ENCODE measurements at places on chromosomes 4 and X.

- no peak for DNase-seq
Measured at GRCh38 chr4:108940634-108941033, 177.8 kb upstream of the ETNPPL start.

DNA sequence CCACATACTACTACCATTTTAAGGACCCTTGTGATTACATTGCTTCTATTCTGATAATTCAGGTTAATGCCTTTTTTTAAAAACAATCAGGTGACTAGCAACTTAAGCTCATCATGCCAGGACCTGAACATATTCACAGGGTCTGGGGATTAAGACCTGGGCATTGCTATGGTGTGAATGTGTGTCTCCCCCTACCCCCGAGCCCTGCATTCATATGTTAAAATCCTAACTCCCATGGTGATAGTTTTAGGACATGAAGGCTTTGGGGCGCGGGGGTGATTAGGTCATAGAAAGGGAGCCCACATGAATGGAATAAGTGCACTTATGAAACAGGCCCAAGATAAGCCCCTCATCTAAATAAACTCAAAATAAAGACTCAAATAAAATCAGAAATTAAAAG lies 734.4 kb upstream of the PABPC4L start:
- DNase-seq = no peak

DNA sequence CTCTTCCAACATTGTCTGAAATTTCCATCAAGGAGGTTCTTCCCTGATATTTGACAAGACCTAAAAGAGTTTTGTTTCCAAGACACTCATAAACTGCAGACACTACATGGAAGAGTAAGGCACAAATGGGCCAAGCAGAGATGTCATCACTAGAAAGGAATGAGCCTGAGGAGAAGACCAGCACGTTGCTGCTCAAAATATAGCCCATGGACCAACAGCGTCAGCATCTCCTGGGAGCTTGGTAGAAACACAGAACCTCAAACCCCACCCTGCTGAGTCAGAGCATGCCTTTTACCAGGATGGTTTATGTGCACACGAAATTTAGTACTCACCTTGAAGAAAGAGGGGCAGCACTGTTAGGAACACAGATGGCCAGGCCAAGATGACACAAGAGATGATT lies 128.7 kb upstream of the MID1 start:
- DNase-seq = no peak

GRCh38 chrX:110418316-110419235 lies 59.9 kb downstream of the RTL9 start:
- DNase-seq = no peak

DNA sequence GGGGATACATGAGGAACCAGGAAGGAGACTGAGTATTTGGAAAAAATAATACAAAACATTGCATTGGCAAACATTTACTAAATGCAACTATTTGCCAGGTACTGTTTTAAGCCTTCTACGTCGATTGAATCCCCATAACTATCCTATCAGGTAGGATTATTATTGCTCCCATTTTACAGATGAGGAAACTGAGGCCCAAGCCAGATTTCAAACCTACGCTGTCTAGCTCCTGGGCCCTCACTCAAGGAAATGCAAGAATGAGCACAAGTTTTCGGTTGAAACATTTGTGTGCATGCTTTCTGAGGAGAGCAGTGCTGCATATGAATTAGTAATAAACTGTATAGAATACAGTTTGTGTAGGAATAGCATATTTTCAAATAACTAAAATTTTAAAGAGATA lies 206.7 kb downstream of the CEP135 start:
- DNase-seq = no peak

DNA sequence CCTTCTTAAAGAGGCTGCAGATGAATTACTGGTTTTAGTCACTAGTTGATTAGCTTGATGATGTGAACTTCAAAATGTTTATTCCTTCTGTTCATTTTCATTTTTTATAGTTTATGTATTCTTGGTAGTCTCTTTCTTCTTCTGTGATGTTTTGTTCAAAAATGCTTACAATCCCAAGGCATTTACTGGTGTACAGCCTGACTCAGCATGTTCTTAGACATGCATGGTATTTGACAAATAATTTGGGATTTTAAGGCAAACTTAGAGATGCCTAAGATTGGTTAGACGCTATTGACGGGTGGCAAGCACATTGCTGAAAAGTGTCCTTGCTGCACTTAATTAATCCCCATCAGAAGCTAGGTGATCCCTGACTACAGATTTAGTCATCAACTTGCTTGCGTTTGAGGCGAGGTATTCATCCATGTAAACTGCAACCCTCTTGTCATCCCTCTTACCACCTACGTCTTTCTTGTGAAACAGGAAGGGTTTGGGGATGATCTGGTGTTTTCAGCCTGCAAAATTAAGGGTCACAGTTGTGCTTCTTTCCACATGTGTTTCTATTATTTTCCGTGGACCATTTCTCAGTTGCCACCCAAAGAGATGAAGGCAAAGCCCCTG lies 331.8 kb downstream of the DKK2 start:
- DNase-seq = no peak

- no peak for DNase-seq
Measured at GRCh38 chr4:173237152-173237551, 68.5 kb downstream of the GALNT7 start.

DNA sequence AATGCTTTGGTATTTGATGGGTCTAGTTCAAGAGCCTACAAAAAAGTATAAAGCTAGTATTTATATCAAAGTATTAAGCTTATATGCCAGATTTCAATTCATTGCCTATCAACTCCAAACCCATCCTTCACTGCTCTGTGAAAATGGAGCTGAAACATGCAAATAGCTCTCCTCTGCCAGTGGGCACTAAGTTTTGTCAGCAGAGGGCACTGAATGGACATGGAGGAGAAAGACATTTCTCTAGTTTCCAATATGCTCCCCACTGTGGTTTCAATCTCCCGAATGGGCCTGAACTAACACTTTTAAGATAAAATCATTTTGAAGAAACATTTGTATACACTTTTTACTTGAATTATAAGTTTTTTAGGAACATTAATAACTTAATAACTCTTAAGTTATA lies 12.4 kb downstream of the PPID start:
- DNase-seq = no peak

- DNase-seq = no peak
Measured at GRCh38 chr4:176789955-176790354, 2.8 kb downstream of the VEGFC start.

DNA sequence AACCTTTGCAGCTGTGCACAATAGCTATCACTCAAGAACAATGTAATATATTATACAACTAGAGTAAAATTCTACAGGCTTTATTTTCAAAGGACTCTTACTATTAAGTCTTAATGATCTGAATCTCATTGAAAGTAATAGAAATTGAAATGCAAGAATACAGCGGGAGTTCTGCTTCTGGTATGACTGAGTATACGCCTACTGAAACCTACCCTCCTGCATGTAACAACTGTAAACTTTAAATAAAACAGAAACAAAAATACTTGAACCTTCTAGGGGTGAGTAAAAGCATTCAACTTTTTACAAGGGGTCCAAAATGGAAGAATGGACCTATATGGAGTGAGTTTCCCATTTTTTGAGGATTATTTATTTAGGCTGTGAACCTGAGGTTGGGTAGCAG lies 13.5 kb downstream of the DCHS2 start:
- no peak for DNase-seq

GRCh38 chrX:9147726-9148125 lies 113.8 kb upstream of the FAM9B start:
- DNase-seq = no peak

DNA sequence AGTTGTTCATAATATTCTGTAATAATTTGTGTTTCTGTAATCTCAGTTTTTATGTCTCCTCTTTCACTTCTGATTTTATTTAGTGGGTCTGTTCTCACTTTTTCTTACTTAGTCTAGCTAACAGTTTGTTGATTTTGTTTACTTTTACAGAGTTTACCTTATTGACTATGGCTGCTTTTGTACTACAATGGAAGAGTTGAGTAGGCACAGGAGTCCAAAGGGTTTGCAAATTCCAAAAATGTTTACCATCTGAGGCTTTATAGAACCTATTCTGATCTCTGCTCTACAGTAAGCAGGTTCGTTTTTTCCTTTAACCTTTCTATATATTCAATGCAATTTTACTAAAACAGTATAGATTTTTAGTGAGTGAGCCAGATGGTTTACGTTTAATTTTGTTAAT lies 55.1 kb downstream of the UGT2B17 start:
- no peak for DNase-seq

- DNase-seq = no peak
Measured at GRCh38 chr4:152525878-152526277, 10.0 kb downstream of the FBXW7 start.

GRCh38 chr4:6229671-6230501 lies 29.5 kb upstream of the JAKMIP1 start:
- no peak for DNase-seq

GRCh38 chr4:101418055-101418454 lies 70.7 kb upstream of the PPP3CA start:
- DNase-seq = no peak

GRCh38 chr4:121208244-121209007 lies 44.3 kb upstream of the TNIP3 start:
- no peak for DNase-seq

DNA sequence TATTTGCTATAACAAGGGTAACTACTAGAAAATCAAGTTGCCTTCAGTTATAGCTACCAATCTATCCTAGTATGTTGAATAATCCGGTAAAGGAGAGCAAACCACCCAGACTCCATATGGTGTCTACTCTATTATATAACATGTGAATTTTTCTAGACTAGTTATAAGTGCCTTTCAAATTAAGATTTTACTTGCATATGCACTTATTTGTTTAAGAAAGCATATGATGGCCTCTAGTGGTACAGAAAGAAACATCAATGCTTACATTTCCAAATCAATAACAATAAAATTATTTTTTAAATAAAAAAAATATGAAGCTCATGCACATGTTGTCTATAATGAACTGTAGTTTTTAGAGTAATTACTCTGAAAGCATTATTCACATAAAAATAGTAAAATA lies 1516.4 kb upstream of the PABPC4L start:
- no peak for DNase-seq

DNA sequence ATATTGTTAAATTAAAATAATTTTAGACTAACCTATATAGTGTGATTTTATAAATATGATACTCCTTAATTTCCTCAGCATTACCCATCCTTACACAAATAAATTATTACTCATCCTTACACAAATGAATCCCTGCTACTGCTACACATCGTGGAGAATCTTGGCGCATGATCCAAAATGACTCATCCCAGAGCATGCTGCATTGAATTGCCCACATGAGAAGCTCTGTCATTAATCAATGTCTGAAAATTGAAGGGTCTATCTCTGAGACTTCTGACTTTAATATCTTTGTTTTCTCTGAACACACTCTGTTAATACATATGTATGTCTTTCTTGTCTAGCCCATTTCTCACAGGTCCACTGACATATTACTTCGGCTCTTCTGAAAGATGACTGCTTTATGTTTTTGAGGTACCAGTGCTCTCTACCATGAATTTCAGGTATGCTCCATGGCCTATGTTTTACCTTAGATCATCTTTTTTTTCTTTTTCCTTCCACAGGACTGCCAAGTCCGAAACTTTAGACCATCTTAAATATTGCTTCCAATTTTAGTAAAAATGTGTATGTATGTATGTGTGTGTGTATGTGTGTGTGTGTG lies 15.7 kb upstream of the DUSP21 start:
- no peak for DNase-seq

GRCh38 chr4:73984736-73985527 lies 3.1 kb downstream of the PPBP start:
- no peak for DNase-seq

DNA sequence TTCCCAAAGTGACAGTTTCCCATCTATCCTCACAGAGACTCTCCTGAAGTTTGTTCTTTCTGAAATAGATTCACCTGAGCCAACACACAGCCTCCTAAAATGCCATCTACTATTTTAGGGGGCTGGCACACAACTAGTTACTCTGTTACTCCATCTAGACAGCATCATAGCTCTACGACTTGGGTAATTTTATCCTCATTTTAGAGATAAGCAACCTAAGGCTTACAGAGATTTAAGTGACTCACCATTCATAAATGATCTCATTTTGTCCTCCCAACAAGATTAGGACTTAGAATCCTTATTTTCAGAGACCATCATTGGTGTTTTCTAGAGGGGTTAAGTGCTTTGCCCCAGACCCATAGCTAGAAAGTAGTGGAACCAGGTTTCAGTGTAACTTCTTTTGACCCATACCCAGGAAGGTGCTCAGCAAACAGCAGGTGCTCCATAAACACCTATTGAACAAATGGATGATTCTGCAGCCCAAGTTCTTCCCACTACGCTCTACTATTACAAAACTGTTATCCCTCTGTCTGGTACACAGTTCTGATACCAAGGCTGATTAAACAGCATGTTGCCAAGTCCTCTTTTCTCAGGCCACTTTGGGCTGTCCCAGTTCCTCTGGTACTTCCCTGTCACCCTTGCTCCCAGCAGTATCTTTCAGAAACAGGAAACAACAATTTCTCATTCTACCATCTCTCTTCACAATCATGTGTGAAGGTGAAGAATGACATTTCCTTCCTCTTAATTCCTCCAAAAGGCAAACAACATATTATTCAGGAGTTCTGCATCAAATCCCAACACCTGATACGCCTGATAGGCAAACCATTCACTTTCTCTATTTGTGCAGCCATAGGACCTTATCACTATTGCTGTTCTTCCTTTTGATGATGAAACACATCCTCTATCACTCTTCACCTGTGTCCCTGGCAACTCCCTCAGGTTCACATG lies 304.7 kb upstream of the TAPT1 start:
- DNase-seq = no peak

- DNase-seq = no peak
Measured at GRCh38 chr4:10534820-10535219, 77.6 kb upstream of the ZNF518B start.

- no peak for DNase-seq
Measured at GRCh38 chrX:118025226-118025625, 91.4 kb downstream of the KLHL13 start.

DNA sequence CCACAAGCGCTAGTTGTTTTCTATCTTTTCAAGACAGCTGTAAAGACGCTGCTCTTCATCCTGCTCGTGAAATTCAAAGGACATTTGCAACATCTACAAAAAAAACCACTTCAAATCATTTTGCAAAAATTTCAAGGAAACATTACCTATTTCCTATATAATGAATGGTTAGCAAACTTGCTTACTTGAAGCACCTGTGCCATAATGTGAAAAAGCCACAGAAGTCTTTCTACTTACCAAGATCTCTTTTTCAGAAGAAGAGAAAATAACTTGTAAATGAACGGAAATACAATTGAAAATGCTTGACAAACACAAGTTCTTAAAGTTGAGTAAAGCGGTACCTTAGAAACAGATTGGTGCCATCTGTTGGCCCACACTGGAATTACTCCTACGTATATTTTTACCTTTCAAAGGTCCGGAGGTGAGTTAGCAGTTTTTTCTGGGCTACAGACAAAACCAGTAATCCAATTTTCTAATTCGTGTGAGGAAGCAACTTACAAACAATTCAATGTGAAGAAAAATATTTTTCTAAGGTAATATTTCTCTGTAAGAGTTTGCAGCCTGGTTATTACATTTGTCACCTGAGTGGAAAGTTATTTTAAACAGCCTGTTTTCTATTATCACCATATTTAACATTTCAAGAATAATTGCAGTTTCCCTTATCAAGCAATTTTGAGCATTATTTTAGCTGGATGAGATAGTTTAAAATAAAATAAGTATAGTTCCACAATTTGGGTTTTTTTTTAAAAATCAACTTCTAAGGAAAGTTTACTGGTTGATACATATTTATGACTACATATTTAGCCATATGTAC lies at the start of gene TLR6:
TLR6 (minus strand) TSS at position 294 of the 814 bp plus-strand sequence. CDS start 27,344 bp downstream, outside the sequence.
- DNase-seq = no peak
